ENCODE measurements at places on chromosomes 5 and 9. TPM values are rescaled to one million over a fixed set of nuclear protein-coding genes. Genes with fewer than 3 reads are reported as not detected.

SLCO6A1 gene
- total RNA-seq = not detected

DNAH5 gene
- 0.52 TPM for total RNA-seq

CDC23 gene
- 20.6 TPM for total RNA-seq

DEPDC1B gene
- total RNA-seq = 4.9 TPM

IFNA10 gene
- total RNA-seq = not detected

GAS1 gene
- 2.4 TPM for total RNA-seq

FOXD4L5 gene
- not detected for total RNA-seq

SOX30 gene
- total RNA-seq = not detected

RAI14 gene
- 9.8 TPM for total RNA-seq

GRCh38 chr5:74185599-74185998, 454.9 kb downstream of the ENC1 start:
- no peak for ATAC-seq

GRCh38 chr9:6876195-6876894, 118.6 kb downstream of the KDM4C start:
- peak; percentile 94 for ATAC-seq

DNA sequence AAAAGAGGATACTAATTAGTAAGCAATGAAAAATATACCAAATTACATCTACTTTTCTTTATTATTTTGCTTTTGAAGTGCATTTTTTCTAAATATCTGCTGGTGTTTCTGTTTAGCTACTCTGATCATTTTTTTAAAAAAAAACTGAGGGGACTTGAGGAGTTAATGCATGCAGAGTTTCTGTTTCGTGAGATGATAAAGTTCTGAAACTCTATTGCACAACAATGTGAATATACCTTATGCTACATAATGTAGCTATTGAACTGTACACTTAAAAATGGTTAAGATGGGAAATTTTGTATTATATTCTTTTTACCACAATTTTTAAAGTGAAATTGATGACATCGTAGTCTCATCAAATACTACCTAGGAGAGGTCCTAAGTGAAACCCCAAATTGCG, 288.3 kb upstream of the NR4A3 start:
- no peak for ATAC-seq

- no peak for ATAC-seq
Observed at GRCh38 chr9:86079421-86079831, 19.9 kb downstream of the GOLM1 start.

GRCh38 chr5:170225326-170226128, 7.3 kb upstream of the C5orf58 start:
- peak; percentile 70 for ATAC-seq

GRCh38 chr5:117623042-117623805, 1048.6 kb upstream of the SEMA6A start:
- peak; percentile 99 for ATAC-seq

DNA sequence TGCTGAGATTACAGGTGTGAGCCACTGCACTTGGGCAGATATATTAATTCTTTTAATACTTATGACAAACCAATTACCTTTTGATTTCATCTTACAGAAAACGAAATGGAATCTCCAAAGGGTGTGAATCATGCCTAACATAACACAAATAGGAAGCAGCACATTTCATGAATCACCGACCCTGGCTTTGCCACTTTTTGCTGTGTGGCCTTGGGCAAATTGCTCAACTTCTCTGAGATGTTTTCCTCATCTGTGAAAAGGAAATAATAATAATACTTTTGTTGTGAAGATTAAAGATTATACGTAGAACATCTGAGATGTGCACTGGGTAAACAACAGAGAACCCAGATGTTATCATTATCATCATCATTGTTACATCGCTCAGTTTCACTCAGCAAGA, 50.7 kb upstream of the FREM1 start:
- no peak for ATAC-seq

GRCh38 chr9:11868795-11869194, 824.4 kb upstream of the TYRP1 start:
- no peak for ATAC-seq

- no peak for ATAC-seq
Observed at GRCh38 chr9:27817747-27818146, 244.5 kb upstream of the C9orf72 start.

DNA sequence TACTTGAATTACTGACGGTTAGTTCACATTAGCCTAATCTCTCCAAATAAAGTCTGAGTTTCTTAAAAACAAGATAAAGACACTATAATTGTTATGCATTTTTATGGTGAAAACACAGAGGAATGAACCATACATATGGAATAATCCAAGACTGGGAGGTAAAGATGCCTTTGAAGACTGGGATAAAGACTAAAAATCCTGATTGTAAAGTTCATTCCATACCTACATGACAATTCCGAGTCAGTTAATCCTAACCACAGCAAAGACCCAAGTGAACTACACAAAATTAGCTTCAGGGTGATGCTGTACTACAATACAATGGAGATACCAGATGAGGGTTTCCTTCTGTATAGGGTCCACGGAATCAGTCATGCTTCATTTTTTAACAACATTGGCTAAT, 6.3 kb downstream of the AP3B1 start:
- no peak for ATAC-seq

DNA sequence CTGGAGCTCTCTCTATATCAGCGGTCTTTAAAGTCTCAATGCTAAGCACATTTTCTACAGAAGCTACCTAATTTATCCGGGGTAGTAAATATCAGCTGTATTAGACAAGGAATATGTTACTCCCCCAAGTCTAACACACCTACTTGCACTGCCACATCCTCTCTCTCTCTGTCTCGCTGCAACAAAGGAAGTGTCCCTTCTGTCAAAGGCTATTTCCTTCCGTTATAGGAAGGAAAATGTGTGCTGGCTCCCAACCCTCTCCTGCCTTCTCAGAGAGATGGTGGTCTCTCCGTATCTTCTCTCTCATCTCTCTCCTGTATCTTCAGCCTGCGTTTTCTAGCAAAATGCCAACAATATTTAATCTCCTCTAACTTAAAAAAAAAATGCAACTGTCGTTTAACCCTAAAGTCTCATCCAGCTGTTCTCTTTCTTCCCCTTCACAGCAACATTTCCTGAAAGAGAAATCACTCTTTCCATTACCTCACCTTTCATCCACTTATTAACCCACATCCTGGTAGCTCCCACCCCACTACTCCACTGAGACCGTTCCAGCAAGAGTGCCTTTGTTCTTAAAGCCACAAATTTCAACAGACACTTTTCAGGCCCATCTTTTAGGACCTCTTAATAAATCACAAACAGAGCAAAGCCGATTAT, 2.3 kb downstream of the TTF1 start:
- ATAC-seq = no peak

DNA sequence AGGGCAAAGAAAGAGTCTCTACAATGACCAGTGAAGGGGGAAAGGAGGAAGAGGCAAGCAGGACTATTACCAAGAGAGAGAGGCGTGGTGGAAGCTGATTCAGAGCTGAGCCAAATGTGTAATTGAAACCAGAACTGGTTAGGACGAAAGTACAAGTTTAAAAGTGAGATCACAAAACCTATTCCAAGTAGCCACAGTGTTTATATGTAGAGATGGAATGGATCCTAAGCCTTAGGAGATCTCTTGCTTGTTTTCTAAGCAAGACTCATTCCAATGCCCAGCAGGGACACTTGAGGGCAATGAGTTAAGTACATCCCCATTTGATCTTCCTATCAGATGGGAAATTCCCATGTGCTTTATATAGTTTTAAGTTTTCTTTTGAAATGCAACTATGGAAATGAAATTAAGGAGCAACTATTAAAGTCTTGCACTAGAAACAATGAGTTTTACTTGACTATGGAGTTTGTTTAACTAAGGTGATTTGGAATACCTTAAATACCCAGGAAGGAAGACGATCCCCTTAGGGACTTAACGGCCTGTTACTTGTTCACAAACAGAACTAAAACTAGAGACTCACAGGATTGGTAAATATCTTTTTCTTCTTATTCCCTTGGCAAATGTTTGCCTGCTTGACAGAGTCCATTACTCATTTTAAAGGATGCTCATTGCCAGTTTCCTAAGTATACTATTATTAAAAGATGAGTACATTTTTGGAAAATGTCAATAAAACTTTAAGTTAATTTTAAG, 51.1 kb upstream of the SNX2 start:
- peak; percentile 79 for ATAC-seq

- ATAC-seq = peak; percentile 83
Observed at GRCh38 chr9:137618105-137619067, at the start of gene EHMT1. TSS of gene EHMT1 (plus strand) at chr9:137619005. CDS start at chr9:137619029, 24 bp downstream.

- ATAC-seq = no peak
Observed at GRCh38 chr9:33042473-33042872, 17.4 kb downstream of the DNAJA1 start.

GRCh38 chr5:141326088-141326854, 4.0 kb upstream of the PCDHGA1 start:
- peak; percentile 78 for ATAC-seq

- ATAC-seq = no peak
Observed at GRCh38 chr5:33277061-33277650, 163.6 kb upstream of the TARS1 start.

DNA sequence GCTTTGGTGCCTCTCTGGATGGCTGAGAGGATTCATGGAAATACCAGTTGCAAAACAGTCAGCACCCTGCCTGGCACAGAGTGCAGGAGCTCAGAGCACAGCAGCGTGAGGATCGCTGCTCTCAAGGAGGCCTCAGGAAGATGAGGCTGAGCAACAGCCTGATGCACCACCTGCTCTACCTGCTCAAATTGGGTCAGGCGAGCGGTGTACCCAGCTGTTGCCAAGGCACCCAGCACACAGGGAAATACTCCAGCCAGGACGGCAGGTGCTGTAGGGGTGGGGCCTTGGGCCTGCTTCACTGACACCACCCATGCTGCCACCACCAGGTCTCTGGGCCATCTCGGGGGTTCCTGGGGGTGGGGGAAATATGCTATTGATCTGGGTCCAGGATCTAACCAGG, 4.3 kb downstream of the EEIG1 start:
- ATAC-seq = peak; percentile 46

GRCh38 chr9:109775516-109775915, 4.5 kb upstream of the PALM2AKAP2 start:
- no peak for ATAC-seq

DNA sequence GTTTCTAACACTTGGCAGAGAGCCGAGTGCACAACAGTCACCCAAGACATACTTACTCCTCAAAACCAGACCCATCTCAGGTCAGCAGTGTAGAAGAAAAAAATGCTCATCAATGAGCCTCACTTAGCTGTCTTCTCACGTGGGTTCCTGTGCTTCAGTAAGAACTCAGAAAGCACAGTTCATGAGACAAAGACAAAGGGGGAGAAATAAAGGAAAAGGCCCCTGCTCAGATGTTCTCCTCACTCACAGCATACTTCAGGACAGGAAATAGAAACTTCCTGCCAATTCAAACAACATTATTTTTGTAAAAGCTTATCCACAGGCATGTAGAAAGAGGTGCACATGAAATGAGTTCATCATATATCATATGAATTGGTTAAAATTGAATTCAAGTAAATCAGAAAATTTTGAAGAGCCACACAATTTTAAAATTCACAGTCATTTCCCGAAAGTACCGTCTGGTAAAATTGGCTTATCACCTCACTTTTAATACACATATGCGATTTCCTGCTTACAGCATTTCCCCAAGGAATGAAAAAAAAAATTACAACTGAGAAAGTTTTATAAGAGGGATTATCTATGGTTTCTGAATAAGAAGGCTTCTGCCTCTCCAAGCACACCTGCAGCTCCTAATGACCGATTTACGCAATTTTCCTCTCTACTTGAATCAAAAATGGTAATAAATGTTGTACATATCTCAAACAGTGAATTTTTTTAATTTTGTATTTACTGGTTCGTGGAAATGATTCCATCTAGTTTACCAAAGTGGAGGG, 328.3 kb downstream of the TMEM167A start:
- ATAC-seq = no peak

- no peak for ATAC-seq
Observed at GRCh38 chr9:34343090-34343489, 13.7 kb downstream of the NUDT2 start.

DNA sequence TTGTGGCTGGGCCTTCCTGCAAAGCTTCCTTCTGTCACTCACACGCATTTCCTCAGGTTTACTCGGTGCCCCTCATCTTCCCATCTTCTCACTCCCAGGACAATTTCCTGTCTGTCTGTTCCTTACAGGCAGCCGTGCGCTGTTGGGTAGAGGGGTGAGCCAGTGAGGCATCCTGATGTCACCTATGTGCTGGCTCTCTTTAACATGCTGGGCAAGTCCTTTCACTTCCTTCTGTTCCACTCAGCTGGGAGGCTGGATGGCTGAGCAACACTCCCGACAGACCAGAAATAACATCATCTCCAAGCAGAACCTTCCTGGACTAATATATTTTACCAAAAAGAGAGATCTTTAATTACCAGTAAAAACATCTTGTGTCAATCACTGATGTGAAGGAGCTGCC, 103.0 kb downstream of the HSD17B3 start:
- peak; percentile 37 for ATAC-seq

DNA sequence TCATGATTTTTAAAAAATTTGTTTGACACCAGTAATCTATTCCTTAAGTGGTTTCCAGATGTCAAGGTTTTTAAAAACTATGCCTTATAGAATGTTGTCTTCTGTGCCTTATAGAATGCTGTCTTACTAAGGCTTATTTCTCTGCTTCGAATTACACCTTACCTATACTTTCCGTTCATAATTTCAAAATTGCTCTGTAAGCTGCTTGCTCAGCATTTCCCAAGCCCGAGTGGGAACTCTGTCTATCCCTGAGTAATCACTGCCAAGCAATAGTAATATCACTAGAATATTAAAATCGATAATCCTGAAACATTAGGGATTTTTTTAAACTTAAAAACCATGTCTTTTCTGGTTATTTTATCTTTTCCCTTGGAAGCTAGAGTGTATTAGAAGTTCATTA, 376.3 kb downstream of the PIK3R1 start:
- ATAC-seq = no peak

- ATAC-seq = no peak
Observed at GRCh38 chr5:174832811-174833210, 108.4 kb downstream of the MSX2 start.

GRCh38 chr5:61673007-61673735, 341.1 kb downstream of the ZSWIM6 start:
- ATAC-seq = peak; percentile 96

DNA sequence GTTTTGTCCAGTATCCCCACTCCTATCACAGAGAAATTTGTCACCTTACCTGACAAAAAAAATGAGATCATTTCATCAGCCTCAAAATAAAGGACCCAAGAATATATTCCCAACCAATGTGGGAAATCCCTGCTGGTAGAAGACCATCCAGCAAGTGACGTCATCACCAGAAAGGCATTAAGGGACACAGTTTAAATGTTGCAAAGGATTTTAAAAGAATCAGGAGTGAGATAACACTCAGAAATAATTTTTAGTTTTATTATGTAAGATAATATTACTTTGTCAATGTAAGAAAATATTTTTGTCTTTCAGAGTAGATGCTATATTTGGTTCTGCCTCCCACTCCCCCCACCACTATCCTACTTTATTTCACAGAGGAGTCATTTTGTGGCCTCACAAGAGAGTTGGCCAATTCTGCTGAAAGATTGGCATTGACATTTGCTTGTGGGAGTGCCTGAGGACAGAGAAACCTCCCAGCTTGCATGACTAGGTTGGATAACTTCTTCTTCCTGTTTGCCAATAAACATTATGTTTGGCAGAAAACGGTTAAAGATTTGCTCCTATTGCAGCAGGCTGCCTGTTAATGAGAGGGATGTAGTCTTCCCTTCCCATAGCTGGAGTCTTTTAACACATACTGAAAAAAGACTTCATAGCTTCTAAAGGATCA, 288.6 kb upstream of the DAB2 start:
- no peak for ATAC-seq

Measured in esophagus mucosa (tissue), 1 donor.